ENCODE measurements at places on chromosomes 5 and 9. TPM values are rescaled to one million over a fixed set of nuclear protein-coding genes. Genes with fewer than 3 reads are reported as not detected.

DNA sequence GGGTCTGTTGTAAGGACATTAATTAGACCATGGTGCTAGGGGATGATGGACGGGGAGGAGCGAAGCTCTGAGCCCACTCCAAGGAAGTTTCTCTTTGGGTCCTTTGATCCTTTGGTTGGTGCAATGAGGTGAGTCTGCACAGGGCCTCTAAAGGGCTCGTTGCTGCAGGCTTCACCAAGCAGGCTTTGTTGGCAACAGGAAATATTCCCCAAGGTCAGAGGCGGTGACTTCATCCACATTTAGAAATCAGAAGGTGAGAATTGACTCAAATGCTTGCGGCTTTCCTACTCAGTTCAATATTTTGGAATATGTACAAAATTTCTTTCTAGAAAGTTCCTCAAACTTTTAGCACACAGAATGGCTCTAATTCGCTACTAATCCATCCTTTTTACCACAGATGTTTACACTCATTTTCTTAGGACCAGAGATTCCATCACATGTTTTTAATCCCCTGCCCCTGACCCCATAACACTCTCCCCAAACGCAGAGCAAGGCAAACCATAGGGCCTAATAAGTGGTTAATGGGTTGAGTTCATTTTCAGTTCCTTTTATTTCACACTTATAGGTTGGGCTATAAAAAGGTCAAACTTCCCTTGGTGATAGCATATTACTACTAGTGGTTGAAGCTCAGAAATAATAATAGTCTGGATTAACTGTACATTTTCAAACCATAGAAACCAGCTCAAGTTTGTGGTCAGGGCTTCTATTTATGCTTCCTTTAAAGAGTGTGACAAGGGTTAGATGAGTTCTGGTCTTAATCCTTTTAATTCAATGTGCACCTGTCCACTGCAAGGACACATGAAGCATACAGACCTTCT, 37.3 kb upstream of the TMEM252 start:
- DNase-seq: no peak

DNA sequence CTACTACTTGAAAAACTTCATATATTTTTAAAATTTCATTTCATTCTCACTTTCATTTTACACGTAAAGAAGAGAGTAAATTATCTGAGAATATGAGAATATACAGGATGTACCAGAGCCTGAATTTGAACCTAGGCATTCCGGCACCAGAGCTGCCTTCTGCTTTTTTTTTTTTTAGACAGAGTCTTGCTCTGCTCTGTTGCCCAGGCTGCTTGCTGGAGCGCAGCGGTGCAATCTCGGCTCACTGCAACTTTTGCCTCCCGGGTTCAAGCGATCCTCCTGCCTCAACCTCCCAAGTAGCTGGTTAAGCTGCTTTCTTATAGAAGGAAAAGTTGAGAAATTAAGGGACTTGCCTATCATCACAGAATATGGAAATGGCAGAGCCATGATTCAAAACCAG, 540.1 kb downstream of the EBF1 start:
- DNase-seq: no peak

DNA sequence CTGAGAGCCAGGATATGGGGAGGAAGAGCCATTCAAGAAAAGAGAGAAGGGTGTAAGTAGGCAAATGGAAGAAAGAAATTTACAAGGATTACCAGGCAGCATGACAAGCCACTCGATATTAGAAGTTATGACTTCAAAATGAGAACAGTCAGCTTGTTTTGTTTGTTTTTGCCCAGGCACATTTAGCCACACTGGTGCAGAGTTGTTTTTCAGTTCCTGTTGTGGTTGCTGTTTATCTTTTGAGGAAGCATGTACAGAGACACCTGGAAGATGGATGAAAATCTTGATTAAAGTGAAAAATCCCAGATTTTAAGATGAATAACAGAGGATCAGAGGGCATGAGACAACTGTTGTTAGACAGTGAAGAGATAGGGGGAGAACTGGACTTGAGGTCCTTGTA, 199.1 kb downstream of the MTRR start:
- DNase-seq: no peak

DNA sequence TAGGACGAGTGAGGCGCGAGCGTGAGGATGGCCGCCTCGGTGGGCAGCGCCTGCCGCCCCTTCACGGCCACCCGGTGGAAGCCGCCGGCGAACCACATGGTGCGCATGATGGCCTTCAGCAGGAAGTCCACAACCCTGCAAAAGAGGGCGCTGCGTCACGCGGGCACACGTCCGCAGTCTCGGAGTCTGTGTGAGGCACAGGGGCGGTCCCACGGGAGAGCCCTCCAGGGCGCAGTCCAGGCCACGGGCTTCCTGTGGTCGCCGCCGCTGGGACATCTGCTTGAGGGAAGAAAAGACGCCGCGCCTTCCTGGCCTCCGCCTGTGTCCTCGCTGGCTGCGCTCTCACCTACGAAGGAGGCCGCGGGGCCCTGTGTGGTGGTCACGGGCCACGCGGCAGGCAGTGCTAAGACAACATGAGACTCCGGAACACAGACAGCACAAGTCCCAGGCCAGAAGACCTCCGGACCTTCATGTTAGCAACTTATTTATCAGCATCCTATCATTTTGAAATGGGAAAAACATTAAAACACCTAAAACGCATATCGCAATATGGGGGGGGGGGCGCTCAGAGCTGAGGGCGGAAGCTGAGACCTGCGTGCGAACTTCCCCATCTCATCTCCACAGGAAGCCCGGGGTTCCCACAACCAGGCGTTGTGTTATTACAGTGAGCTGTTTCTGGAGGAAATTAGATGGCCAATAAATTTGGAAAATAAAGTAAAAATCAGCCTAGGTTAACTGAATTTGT, 28.8 kb downstream of the LPCAT1 start:
- no peak for DNase-seq

DNA sequence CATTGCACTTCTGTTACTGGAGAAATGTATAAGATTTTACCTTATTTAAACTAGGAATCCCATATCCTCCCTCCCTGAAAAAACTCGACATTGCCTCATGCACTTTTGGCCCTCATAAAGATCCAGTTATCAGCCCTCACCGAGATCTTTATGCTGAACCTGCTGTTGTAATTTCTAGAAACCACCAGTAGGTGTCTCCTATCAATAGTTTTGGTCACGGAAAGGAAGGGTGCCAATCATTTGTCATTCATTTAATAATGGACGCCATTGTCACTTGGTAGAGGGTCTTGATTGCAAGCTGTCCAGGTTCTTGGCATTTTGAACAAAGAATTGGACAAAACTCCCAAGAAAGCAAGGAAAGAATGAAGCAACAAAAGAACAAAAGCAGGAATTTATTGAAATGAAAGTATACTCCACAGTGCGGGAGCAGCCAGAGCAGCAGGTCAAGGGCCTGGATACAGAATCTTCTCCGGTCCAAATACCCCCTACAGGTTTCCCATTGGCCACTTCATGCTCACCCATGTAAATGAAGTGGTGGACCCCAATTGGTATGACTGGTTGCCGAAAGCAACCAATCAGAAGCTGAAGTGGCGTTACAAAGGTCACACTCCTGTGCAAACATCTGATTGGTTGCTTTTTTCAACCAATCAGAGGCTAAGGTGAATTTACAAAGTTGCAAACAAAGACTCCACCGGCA, 524.3 kb downstream of the PSAT1 start:
- DNase-seq: no peak

GRCh38 chr5:142821733-142822487, 51.7 kb downstream of the ARHGAP26 start:
- no peak for DNase-seq

- DNase-seq: no peak
Measured at GRCh38 chr5:145362266-145362665, 472.9 kb downstream of the PRELID2 start.

Gene ACO1
- total RNA-seq: 44.5 TPM

Gene SIT1
- 7.2 TPM for total RNA-seq

Gene IPPK
- total RNA-seq: 9.4 TPM

Gene INSL4
- not detected for total RNA-seq
